ENCODE measurements at places on chromosomes 5 and 9.
A peak's percentile ranks its signal among the peaks of the same experiment; 100 is the strongest.

DNA sequence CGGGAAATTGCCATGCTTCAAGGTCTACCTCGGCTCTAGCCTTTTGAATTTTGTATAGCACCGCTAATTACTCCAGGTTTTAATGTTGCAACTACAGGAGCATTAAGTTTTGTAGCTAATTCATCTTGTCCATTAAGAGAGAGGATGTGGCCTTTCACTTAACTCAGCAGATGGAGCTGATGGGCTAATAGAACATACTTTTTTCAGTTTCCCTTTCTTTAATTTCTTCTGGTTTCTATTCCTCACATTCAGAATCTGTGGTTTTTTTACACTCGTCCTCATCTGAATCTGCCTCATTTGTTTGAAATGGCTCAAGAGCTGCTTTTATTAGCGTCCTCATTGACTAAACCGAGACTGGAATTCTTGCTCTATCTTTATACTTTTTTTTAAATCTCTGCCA, 2085.7 kb upstream of the C9orf72 start:
- no peak for DNase-seq

DNA sequence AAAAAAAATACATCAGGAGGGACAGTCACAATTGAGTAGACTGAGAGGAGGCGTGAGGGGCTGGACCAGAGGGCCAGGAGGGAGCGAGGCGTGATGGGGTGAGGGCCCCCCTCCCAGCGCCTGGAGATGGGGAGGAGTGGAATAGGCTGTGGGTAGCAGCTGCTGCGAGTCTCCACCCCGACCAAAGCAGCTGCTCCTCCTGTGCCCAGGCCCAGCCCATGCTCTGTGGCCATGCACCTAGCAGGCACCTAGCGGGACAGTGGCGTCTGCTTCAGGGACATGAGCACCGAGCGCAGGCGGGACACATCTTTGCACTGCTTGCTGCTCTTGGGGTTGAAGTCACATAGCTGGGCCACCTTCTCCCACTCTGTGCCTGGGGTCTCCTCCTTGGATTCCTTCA, 4.0 kb downstream of the HIGD2A start:
- no peak for DNase-seq

DNA sequence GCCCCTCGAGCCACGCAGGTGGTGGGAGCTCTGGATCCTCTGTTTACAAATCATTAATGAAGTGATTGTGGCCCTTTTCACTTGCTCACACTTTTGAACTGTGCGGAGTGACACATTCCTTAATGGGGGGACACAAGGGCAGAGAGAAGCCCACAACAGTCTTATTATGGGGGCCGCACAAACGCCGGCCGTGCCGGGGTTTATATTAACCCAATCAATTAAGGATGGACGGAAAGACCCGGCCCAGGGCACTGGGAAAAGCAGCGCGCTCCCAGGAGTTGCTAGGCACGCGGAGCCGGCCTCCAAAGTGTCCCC, 634.8 kb downstream of the IRX1 start:
- no peak for DNase-seq

DNA sequence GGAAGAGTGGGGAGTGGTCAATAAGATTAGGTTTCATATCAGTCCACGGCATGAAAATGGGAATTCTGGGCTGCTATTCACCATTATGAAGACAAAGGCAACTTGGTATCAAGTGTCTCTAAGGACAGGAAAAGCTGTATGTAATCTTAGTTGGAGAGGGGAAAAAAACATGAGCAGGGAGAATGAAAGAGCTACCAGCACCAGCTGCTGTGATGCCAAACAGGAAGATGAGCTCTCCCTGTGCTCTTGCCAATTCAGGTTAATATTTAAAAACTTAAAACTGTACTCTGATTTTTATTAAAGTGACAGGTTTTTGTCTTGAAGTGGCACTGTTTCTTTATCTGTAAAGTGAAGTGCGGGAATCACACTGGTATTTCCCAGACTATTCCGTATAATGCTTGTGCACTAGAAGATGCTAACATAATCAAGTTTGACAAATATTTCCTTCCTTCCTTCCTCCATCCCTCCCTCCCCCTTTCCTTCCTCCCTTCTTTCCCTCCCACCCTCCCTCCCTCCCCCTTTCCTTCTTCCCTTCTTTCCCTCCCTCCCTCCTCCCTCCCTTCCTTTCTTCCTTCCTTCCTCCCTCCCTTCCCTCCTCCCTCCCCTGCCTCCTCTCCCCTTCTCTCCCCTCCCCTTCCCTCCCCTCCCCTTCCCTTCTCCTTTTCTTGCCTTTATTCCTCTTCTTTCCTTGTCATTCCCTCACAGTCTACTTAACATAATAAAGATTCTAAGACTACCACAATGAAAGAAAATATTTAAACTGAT, 1383.0 kb upstream of the C9orf72 start:
- no peak for DNase-seq

DNA sequence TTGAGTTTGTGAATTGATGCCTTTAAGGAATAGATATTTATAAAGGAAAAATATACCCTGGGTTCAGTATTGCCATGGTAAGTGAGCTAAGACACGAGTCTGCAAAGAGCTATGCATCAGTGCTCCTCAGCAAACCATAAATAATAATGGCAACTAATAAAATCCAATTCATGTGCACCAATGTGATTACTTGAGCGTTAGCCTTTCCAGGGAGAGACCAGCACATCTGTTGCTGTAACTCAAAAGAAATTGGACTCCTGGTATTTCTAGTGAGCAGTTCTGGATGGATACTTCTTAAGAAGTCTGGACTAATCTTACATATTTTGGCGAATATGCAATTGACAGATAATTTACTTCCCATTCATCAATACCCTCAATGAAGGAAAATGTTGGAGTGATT, 373.3 kb downstream of the ARHGEF28 start:
- no peak for DNase-seq

DNA sequence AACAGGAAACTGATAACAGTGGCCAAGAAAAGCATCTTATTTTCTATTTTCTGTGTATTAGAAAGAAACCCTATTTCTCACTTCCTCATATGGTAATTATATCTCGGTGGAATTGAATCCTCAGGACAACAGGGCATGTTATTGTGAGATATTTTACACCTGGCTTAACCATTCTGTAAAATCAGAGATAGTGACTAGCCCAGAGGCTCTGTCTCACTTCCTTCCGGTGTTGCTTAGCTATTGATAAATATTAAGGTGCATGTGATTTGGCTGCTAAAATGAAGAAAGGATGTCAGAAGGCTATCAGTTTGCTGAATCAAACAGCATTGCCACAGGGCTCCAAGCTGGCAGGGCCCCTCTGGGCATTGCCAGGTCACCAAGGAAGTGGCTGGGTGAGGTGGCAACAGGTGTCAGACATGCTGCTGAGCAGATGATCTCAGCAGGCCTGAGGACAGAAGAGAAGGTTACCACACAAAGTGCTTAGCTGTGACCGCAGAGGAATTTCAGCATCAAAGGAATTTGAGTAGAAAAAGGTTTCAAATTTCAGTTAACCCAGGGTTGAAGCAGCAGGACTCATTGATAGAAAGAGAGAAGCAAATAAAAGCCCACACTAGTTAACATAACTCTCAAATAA, 330.7 kb downstream of the PDE4D start:
- no peak for DNase-seq

DNA sequence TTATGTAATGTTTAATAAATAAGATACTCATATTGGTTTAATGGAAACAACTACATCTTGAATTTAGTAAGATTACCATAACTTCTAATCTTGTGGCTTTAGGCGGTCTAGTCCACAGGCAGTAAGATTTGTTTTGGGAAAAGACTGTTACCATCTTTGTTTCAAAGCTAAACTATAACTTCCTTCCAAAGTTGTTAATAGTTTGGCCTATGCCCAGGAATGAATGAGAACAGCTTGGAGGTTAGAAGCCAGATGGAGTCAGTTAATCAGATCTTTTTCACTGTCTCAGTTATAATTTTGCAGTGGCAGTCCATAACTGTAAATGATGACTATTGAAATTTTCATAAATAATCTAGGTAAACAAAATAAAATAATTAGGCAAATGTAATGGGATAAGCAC, 241.8 kb upstream of the KLF9 start:
- no peak for DNase-seq

DNA sequence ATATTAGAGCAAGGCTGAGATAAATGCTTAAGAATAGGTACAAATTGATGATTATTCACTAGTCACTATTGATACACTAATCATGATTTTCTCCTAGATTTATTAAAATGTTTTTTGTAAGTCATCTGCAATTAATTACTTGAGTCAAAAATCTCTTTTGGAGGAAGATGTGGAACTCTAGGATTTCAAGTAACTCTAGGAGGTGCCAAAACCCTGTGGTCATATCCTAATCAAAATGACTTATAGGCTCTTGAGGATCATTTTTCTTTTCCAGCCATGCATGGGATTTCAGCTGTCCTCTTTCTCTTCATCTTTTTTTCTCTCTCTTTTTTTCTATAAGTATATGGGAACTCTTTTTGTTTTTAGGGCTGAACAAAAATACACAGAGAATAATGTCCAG, 141.8 kb upstream of the CD180 start:
- DNase-seq = no peak

- DNase-seq = no peak
These were observed 183.3 kb downstream of the MAST4 start for GRCh38 chr5:66779528-66779927.

- DNase-seq = no peak
These were observed 1.6 kb downstream of the HAPLN1 start for GRCh38 chr5:83718936-83719495.

DNA sequence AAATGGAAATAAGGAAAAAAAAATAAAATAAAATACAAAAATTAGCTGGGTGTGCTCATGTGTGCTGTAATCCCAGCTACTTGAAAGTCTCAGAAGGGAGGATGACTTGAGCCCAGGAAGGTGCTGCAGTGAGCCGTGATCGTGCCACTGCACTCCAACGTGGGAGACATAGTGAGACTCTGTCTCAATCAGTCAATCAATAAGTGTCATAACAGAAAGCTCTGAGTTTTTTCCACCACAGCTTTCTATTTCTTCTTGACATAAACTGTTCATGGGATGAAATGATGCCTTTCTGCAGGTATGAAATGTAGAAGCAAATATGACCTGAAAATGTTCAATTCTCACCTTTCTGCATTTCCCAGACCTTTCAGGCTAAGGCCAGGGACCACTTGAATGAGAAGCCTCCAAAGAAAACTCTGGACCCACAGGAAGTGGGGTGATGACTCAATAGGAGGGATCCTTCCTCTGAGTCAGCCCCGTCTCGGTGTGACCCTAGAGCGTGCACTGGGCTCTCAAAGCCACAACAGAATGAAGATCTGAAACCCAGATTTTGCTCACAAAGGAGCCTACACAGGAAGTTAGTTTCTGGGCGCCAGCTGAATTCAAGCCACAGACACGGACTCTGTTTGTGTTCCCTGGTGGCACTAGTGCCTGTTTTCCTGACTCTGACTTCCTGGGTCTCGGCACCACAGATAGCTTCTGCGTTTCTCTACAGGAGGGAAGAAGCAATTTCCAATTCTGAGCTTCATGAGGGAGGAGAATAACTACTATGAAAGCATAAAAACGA, 62.0 kb downstream of the ANKH start:
- peak; percentile 46 for DNase-seq

DNA sequence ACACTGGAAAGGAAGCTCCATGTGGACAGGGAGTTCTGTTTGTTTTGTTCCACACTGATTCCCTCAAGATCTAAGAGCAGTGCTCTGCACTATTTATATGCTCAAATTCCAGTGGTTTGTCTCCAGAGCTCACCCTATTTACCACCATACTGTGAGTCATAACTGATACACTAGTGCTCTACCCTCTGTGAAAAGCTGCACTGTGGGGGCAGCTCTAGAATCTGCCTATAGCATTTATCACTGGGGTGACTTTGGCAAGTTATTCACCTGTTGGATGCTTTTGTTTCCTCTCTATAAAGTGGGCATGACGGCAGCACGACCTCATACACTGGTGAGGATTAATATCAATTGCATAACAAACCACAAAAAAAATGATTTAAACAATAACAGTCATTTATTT, 307.8 kb downstream of the NR2F1-AS1 start:
- no peak for DNase-seq

GRCh38 chr5:56565644-56566043, 249.7 kb upstream of the MAP3K1 start:
- DNase-seq = no peak

- DNase-seq = no peak
These were observed 7.2 kb upstream of the LCN2 start for GRCh38 chr9:128142061-128142460.

GRCh38 chr5:105735704-105736103, 1935.0 kb downstream of the EFNA5 start:
- DNase-seq = no peak
